ENCODE measurements at places on chromosomes 2 and 18.

DNA sequence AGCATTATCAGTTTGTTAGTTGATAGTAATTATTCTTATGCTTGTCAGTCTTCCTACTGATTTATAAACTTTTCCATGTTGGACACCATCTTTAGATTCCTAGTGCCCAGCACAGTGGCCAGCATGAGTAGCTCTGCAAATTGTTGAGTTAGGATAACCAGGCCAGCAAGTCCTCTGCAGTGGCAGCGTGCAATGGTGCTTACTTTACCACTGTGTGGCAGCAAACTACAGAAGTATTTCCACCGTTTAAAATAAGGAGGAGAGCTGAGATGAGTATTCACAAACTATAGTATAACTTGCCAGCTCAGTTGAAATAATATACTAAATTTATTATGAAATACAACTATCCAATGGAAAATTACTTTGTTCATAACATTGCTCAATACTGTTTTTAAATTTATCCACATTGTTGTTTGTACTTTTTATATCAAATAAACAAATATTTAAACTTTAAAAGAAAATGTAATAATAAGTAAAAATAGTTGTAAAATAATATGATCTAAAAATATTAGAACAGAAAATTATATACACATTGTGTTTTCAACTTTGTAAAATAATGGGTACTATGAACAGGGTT, 9.3 kb upstream of the THADA start:
- DNase-seq: peak; percentile 18

DNA sequence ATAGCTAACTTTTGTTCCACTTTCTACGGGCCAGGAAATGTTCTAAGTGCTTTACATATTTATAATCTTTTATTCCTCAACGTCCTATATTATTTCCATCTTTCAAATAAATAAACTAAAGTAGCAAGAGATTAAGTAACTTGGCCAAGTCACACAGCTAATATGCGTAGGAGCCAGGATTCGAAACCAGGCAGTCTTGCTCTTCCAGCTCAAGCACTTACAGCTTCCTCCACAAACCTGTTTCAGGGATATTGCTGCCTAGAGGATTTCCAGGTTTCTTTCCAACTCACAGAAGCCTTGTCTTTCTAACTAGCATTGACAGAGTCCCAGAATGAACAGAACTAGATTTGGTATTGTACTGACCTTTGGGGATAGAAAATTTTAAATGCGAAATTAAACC, 102.5 kb downstream of the FIGN start:
- no peak for DNase-seq

DNA sequence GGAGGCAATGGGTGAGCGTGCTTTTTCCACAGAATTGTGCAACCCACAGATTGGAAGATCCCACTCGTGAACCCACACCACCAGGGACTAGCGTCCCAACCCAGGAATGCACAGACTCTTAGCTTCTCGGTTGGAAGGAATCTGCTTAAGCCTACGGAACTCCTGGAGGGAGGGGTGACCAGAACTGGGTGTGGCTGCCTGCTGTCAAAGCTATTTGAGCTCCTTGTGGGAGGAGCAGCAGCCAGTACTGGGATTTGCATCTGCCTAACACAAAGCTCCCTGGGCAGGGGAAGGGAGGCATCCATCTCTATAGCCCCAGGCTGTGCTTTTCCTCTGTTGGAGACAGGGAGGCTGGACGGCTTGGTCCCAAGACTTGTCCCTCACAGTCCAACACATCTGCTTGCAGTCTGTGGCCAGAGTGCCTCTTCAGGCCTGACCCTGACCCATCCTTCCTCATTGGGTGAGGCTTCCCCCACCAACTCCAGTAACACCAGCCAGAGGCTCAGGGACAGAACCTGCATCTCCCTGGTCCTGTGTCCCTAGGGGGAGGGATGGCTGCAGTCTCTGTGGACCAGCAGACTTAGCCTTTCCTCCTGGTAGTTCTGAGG, 27.9 kb downstream of the HNMT start:
- no peak for DNase-seq

GRCh38 chr2:165868211-165868610, 74.2 kb upstream of the GALNT3 start:
- no peak for DNase-seq

GRCh38 chr2:56680971-56681631, 497.3 kb downstream of the CCDC85A start:
- no peak for DNase-seq

- no peak for DNase-seq
Measured at GRCh38 chr2:143793381-143793780, 664.2 kb downstream of the ARHGAP15 start.

- DNase-seq: no peak
Measured at GRCh38 chr2:205636549-205637319, 45.6 kb upstream of the NRP2 start.

GRCh38 chr2:68719912-68720311, 14.7 kb upstream of the ARHGAP25 start:
- DNase-seq: no peak

DNA sequence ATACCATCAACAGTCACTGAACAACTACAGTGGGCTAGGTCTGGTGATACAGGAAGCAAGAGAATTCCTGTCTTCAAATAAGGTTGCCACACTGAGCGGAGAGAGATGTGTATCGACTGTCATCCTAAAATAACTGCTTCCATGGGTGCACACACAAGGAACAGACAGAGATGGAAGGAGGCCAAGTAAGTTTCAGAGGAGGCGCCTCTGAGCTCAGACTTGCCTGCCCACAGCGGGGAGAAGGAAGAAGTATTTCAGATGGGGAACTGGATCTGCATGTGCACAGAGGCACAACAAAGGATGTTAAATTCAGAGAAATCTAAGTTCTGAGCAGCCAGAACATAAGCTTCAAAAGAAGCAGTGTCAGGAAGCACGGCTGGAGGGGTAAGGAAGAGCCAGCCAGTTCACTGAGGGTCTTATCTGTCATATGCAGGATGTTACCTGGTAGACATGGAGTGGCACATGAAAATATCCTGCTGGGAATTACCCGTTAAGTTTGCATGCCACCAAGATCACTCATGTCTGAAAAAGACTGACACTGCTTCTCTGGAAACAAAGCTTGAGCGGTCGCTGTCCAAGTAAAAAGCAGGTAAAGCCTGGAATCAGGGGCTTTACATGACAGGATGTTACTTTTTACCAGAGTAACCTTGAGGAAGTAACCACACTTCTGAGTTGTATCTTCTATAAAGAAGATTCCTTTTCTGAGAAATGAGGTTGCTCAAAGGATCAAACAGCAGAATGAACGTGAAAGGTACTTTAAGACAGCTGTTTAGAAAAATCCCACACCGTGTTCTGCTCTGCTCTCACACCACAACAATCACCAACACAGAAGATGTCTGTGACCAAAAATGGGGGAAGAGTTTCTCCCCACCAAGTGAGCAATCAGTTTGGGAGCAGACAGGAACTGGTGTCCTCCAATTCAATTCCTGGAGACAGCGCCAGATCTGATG, 260.2 kb downstream of the NBAS start:
- DNase-seq: no peak

- DNase-seq: no peak
Measured at GRCh38 chr18:49585781-49586663, 24.2 kb downstream of the LIPG start.

- DNase-seq: no peak
Measured at GRCh38 chr2:207813221-207813916, 43.7 kb upstream of the FZD5 start.

- DNase-seq: no peak
Measured at GRCh38 chr2:163711699-163712098, 24.1 kb downstream of the FIGN start.

- DNase-seq: no peak
Measured at GRCh38 chr18:58611395-58612131, 17.3 kb downstream of the ALPK2 start.

DNA sequence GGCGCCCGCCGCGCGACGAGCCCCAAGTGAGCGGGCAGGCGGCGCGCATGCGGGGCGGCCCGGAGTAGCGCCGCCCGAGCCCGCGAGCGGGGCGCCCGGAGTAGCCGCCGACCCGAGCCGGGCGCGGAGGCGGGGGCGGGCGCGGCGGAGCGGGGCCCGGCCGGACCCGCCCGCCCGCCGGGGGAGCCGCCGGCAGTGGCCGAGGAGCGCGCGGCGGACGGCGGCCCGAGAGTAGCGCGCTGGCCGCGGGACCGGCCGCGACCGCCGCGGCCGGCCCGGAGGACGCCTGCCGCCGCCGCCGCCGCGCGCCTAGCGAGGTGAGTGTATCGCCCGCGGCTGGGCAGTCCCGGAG, at the start of gene GALNT1:
Gene GALNT1, plus strand, starts transcription at position 195 of the 352 bp plus-strand sequence. CDS start 72,923 bp downstream, outside the sequence.
- no peak for DNase-seq

GRCh38 chr2:54497763-54498680, 41.9 kb downstream of the SPTBN1 start:
- no peak for DNase-seq

DNA sequence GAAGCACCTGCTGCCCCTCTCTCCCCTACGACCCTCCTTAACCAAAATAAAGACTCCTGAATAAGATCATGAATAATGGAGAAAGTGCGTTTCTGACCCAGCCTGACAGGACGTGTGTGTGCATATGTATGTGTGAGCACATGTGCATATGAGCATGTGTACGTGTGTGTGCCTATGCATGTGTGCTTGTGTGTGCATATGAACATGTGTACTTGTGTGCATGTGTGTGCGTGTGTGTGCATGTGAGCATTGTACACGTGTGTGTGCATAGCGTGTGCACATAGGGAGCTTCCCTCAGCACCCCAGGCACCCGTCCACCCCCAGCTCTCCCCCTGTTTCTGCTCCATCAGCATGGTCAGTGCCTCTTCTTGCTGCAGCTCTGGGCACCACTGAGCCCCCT, 10.7 kb downstream of the KCNIP3 start:
- no peak for DNase-seq

DNA sequence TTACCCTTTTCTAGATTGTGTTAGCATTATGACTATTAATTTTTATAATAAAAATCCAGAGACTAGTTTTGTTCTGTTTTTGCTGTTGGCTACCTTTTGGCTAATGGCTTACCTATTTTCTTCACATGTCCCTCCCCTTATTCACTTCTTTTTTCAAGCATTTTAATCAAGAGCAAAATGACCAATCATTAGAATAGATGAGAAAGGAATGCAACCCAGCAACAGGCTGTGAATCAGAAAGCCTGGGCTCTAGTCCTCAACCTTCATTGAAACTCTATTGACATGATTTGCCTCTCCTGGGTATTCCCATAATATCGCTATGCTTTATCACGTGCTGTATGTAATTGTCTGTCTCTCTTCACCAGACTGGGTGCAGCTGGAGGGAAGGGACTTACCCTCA, 370.1 kb downstream of the IRS1 start:
- DNase-seq: no peak

- DNase-seq: no peak
Measured at GRCh38 chr2:116094196-116094595, 1651.8 kb downstream of the DPP10 start.

DNA sequence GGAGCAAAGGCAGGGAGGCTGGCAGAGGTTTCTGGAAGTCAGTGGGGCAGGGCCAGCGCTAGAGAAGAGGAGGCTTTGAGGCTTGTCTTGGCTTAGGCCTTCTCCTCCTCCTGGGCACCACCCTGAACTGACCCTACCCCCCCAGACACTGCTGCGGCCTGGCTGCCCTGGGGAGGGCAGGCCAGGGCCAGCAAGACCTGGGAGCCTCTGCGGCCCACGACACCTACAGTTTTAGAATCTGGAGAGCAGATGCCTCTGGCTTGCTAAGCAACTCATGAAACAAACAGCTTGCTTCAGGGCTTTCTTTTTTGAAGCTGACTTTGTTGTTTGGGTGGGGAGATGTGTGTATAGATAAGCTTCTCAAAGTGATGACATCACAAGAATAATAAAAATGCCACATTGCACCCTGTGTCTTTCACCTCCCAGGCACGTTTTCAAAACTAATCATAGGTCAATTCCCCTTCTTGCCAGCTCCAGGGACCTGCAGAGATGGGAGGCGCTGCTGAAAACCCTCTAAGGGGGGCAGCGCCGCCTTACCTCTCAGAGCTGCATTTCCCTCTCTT, 46.2 kb upstream of the SMAD7 start:
- DNase-seq: no peak
